H1 (cell line): ENCODE measurements at places on chromosomes 3 and 15.
A peak's percentile ranks its signal among the peaks of the same experiment; 100 is the strongest.

GRCh38 chr3:12323237-12323636 is 34.4 kb downstream of the PPARG start:
- DNase-seq = no peak

- DNase-seq = no peak
Measured at GRCh38 chr3:59286791-59287531, 237.1 kb upstream of the CFAP20DC start.

DNA sequence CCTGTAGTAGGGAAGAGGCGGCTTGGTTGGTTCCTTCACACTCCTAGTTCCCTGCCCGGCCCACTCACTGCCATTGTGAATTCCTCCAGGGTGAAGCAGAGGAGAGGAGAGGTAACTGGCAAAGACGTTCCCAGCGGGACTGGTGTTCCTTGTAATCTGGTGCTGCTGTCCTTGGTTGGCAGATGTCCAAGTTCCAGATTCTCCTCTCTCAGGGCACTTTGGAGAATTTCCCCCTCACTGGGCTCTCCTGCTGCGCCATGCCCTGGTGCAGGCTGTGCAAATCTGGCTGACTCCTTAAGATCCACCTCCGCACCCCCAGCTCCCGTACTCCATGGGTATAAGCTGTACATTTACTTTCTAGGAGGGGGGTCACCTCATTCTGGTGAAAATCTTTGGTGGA is 37.3 kb downstream of the THSD4 start:
- no peak for DNase-seq

DNA sequence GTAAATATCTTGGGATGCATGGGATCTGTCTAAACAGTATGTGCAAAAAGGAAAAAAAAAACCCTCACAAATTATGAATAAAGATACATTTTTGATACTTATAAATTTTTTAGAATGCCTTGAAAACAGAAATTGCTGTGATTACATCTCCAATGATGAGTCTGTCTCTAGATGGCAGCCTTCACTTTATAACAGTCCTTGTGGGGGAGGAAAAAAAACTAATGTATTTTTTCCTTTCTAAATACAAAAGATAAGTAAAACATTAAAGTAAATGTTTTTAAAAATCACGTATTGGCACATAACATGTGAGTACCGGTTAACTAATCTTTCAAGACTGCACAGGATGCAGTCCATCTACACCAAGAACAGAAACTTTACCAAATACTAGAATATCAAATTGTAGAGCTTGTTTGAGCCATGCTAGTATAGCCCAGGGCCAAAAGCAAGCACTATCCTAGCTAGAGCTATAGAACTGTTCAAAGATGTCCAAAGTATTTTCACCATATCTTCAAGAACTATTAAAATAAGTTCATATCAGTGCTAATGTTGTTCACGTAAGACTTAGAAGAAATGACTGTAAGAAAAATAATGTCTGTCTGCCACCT is 206.4 kb downstream of the STAG1 start:
- DNase-seq = no peak

- DNase-seq = no peak
Measured at GRCh38 chr15:69557020-69557706, 104.5 kb downstream of the RPLP1 start.

GRCh38 chr3:170670504-170670903 is 84.6 kb upstream of the SLC7A14 start:
- DNase-seq = no peak

DNA sequence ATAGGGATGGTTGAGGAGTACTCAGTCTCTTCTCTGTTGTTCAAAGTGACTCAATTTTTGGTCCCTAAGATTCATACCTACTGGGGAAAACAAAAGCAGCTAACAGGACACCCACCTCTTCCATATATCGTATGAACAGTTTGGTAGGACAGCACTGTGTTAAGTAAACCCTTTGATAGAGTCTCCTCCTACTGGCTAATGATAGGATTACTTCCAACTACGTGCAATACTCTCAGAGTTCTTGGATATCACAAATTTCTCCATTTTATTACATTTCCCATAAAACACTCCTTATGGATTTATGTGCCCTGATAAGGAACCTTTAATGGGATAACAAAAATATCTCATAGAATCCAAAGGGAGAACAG is 200.2 kb upstream of the GOLGA6L4 start:
- DNase-seq = no peak

DNA sequence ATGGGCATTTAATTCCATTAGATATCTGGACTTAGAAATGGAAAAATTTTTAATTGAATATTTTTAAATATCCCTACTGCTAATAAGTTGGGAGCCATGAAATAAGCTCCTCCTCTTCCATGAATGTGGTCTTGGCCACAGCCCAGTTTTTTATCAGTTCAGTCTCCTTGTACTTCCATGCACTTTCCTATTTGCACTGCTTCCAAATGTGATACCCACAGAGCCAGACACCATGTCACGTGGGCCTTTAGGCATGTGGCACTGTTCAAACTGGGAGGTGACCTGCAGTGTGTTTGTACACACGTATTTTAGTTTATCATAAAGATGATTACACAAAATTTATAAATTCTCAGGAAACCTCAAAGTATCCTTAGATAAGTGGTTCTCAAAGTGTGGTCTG is 80.1 kb upstream of the DGKG start:
- no peak for DNase-seq

DNA sequence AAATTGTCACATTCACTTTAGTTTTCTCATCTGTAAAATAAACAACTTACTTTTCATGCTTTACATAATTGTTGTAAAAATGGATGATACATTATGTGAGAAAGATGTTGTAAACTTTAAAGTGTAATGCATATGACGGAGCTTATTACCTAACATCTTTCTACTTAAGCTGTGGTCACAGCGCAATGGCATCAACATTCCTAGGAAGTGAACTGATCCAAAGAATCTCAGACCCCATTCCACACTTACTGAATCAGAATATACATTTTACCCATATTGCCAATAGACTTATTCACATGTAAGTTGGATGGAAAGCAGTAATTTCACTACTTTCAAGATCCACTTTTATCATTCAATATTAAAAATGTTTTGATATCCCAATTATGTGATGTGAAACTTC is 497.5 kb downstream of the FGF12 start:
- no peak for DNase-seq

GRCh38 chr3:151838574-151839312 is 24.8 kb downstream of the AADAC start:
- no peak for DNase-seq

DNA sequence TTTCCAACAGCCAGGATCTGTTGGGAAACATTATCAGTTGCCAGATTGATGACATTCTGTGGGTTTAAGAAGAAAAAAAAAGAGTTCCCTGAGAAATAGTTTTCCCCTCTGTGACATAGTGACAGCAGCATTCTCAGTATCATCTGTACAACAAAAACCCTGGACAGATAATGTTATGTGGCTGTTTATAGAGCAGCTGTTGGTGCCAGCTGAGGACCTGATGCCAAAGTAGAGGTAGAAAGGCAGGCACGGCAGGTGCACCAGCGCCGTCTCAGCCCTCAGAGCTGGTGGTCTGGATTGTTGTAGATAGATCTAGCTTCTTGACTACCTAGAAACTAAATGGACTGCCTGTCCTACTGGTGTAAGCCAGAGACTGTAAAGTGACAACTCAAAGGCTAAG is 56.2 kb upstream of the FILIP1L start:
- no peak for DNase-seq

DNA sequence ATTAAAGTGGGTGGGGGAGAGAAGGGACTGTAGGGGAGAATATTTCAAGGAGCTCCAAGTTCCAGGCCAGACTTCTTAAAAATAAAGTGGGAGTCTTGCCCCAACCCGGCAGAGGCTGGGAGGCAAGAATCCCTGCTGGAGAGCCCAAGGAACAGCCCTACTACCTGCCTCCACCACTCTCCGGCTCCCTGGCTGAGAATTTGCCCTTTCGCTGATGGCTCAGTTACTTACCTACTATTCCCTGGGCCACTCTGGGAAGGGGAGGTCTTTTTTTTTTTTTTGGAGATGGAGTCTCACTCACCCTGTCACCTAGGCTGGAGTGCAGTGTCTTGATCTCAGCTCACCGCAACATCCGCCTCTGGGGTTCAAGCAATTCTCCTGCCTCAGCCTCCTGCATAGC is 15.5 kb downstream of the MYL3 start:
- no peak for DNase-seq

DNA sequence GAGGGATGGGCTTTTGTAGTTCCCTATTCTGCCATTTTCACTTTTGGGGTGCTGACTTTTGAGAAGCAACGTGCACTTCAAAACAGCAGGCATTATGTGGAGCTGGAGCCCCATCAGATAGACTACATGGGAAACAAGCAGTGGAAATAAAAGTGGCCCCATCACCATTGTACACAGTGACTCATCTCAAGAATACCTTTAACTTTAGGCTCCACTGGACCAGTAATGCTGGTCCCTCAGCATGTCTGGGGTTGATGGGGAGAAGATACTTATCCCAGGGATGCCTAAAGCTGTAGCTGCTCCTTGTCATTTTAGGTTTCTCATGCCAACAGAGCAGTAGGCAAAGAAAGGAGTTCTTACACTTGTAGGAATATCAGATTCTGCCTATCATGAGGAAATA is 45.0 kb downstream of the LSM3 start:
- DNase-seq = no peak

- no peak for DNase-seq
Measured at GRCh38 chr3:150248116-150248887, 159.8 kb upstream of the TSC22D2 start.

- DNase-seq = no peak
Measured at GRCh38 chr15:35304389-35304788, 219.3 kb upstream of the NANOGP8 start.

DNA sequence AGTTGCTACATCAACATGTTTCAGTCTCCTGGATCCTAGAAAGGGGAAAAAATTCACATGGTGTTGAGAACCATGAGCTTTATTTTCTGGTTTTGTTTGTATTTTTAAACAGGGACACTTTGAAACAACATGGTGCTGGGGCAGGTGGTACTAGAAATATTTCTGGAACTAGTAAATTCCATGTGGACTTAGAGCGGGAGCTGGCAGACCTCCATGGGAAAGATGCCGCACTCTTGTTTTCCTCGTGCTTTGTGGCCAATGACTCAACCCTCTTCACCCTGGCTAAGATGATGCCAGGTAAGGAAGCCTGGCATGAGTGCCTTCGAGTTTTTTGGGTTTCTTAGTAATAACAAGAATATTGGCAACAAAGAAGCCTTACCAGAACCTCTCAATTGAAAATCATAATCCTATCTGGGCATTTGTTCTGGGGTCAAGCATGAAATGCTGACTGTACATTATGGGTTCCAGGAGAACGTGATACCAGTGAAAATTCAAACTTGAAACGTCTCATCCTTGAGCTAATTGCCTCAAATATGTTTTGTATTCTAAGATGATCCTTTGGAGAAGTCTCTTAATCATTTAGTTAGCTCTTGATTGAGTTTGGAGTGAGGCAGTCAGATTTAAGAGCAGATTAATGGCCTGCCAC is 7.9 kb downstream of the ALAS1 start:
- DNase-seq = no peak

- DNase-seq = no peak
Measured at GRCh38 chr15:25663515-25663914, 199.6 kb downstream of the ATP10A start.

DNA sequence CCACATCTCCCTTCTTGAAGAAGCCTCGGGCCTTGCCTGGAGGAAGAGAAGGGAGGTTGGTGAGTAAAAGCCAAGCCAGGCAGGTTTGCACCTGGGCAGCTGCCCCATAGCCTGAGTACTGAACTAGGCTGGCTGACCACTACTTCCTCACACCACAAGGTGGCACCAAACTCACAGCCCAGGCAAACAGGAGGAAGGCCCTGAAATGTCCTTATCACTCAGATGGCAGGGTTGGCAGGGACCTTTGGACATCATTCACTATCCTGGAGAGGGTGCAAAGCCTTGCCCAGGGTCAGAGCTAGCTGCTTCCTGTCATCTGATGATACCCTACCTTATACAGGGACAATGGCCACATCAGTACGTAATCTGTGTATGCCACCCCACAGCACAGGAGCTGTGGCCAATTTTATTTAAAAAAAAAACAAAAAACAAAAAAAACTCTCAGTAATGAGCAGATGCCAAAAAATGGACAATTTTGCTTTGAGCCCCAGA is 2.2 kb upstream of the GRAMD2A start:
- DNase-seq = no peak

- DNase-seq = no peak
Measured at GRCh38 chr3:192082730-192083660, 622.0 kb downstream of the PYDC2 start.

- DNase-seq = no peak
Measured at GRCh38 chr15:87877114-87877810, 379.3 kb downstream of the NTRK3 start.

GRCh38 chr3:47370887-47371697 is 9.7 kb upstream of the PTPN23 start:
- peak; percentile 65 for DNase-seq

DNA sequence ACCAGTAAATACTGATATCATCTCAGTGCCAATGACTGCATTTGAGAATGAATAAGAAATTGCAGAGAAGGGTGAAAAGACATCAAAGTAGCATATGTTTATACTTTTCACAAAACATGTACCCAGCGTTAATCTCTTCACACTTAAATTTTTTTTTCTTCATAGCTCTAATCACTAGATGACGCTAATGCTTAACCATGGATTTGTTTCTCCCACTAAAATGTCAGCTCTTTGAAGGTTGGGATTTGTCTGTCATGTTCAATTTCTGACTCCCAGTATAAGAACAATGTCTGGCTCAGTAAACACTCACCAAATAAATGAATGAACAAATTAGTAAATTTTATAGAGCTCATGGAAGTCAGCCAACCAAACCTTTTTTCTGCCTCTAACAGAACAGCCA is 78.3 kb upstream of the LMCD1 start:
- DNase-seq = no peak

- peak; percentile 70 for DNase-seq
Measured at GRCh38 chr15:23687143-23687470, at the start of gene NDN. TSS of gene NDN (minus strand) at chr15:23687305. CDS start at chr15:23687217, 88 bp downstream.

GRCh38 chr3:63478990-63479660 is 173.3 kb upstream of the SNTN start:
- no peak for DNase-seq

GRCh38 chr3:196585044-196585757 is 16.7 kb downstream of the FBXO45 start:
- DNase-seq = no peak

- DNase-seq = no peak
Measured at GRCh38 chr15:43225201-43225949, 4.6 kb upstream of the EPB42 start.

DNA sequence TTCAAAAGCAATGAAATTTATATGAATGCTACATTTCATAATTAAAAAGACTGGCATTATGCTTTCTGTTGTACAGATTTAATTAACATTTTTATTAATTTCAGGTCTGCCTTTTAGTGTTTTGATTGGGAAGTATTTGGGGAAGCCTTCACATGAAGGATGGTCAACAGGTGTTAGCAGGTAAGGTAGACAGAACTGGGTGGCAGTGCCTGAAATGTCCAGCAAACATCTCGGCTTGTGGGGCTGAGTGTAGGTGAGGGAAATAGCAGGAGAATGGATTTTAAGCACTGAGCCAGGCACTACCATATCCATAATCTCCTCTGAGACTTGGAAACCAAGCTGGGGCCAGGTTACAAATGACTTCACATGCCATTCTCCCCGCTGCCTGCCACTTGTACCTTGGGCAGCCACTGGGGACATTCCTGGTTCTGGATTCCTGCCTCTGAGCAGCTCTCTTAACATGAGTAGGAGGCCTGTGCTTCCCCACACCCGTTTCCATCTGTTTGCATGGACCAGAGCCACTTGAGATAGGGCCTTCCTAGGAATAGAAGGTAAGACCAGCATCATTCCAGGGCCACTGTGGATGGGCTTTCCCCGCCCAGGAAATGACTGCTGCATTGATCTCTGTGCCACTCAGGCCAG is 125.9 kb upstream of the HES1 start:
- no peak for DNase-seq

GRCh38 chr3:177411201-177411600 is 213.9 kb upstream of the TBL1XR1 start:
- no peak for DNase-seq
